Sciatic nerve (tissue), 2 donors: ENCODE measurements at places on chromosomes 4 and X.
A peak's percentile ranks its signal among the peaks of the same experiment; 100 is the strongest.

- DNase-seq = no peak
These were observed 58.2 kb upstream of the DKK2 start for GRCh38 chr4:107094332-107094731.

DNA sequence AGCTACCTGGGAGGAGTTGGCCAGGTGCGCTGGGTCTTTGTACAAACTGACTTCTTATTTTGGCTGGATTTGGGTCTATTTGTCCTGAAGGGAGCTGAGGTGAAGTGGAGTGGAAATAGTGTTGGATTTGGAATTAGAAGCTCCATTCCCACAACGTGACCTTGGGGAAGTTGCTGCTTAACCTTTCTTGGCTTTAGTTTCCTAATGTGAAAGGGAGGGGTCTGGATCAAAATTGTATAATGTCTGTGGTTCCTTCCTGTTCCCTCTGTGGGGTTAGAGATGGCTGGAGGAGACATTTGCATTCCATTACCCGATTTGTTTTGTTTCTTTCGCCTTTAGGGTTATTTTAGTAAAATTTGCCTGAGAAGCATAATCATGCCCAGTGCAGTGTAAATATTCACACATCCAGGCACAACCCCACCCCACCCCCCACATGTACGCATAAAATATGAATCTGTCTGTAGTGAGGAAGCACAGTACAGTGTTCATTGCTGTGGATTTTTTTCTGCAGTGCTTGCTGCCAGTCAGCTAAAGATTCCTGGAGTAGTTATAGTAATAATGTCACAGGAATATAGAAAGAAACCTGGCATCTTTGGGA, 21.5 kb downstream of the JADE1 start:
- DNase-seq = no peak

- DNase-seq = no peak
These were observed 94.9 kb downstream of the SLC39A8 start for GRCh38 chr4:102250341-102250740.

DNA sequence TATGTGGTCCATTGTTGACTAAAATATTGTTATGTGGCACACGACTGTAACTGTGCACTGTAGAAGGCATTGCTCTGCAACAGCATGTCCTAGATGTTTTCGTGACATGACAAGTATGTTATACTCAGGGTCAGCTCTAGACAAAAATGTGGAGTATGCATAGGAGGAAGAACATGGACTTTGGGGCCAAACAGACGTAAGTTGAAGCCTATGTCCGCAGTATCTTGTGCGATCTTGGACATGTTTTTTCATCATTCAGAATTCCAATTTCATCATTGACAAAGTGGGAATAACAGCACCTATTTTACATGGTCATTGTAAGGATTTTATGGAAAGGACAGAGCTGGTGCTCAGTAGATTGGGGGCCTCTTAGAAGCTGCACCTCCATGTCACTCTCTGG, 27.7 kb upstream of the PROM1 start:
- DNase-seq = no peak

DNA sequence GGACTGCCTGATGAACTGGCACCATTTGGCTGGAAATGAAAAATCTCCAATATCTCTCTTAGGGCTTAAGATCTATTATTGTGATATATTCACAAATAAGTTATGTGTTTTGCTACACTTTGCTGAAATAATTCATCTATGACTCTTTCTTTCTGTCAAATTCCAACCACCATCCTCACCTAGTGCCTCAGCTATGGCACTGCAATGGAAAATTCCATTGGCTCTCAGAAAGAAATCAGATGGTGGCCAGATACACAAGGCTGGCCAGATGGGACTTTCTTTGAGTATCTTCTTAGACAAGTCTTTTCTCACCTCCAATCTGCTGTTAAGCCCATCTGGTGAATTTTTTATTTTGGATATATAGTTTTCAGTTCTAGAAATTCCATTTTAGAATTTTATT, 28.0 kb downstream of the NAT8L start:
- no peak for DNase-seq

- DNase-seq = peak; percentile 73
These were observed at the start of gene ADAMTS3 for GRCh38 chr4:72568959-72569718. ADAMTS3 (minus strand) TSS chr4:72569221; CDS start chr4:72568762, 459 bp downstream.

DNA sequence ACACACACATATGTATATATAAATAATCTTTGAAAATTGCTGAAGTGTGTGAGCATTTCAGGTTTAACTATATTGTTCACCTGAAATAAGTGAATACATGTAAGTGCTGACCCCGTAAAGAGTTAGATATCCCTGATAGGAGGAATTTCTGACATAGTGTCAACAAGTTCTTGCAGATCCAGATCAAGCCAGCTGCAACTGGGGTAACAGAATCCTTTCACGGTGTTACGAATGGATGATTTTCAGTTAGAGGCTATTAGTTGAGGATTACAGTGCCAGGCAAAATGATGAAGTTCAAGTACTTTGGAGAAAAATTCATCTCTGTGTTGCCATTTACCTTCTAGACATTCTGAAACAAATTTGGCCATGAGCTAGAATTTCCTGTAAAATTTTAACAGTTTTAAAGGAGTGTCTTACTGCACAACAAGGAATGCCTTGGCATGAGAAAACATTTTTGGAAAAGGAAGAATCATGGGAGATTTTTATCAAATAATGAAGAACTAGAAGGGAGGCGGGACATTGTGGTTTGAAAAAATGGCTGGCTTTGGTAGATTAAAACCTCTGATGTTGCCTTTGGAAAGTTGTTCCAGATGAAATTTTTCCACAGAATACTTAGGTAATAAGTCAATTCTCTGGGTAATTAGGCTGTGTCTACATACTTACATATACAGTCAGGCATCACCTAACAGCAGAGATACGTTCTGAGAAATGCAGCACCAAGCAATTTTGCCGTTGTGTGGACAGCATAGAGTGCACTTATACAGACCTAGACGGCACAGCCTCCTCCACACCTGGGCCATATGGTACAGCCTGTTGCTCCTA, 84.4 kb upstream of the FAT1 start:
- DNase-seq = no peak

GRCh38 chr4:137422666-137423065, 109.6 kb downstream of the PCDH18 start:
- DNase-seq = no peak

DNA sequence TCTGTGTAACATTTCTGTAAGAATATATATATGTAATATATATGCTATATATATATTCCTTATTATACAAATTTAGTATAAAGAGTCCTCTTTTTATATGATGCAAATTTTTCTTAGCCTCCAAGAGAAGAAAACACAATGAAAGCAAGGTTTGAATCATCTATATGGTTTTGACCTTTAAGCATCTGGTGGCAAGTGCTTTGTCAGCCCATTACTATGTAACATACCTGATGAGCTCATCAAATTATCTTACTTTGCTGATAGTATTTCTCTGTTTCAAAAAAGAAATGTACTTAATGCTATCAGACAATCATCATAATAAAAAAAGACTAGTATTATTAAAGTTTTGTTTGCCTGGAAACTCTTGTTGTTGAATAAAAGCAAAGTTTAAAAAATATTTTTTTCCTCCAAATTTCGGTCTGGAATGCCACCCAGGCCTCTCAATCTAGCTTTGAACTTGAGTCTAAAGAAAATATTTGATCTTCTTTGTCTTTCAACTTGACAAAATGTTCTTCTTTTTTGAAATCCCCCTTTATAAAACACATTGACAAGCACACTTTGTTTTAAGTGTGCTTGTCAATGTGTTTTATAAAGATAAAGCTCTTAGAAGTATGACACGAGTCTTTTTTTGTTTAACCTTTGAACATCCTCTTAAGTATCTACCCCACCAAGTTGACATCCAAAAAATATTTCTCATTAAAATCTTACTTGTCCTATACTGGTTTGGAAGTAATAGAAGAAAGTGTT, 26.2 kb downstream of the ZNF330 start:
- DNase-seq = no peak

DNA sequence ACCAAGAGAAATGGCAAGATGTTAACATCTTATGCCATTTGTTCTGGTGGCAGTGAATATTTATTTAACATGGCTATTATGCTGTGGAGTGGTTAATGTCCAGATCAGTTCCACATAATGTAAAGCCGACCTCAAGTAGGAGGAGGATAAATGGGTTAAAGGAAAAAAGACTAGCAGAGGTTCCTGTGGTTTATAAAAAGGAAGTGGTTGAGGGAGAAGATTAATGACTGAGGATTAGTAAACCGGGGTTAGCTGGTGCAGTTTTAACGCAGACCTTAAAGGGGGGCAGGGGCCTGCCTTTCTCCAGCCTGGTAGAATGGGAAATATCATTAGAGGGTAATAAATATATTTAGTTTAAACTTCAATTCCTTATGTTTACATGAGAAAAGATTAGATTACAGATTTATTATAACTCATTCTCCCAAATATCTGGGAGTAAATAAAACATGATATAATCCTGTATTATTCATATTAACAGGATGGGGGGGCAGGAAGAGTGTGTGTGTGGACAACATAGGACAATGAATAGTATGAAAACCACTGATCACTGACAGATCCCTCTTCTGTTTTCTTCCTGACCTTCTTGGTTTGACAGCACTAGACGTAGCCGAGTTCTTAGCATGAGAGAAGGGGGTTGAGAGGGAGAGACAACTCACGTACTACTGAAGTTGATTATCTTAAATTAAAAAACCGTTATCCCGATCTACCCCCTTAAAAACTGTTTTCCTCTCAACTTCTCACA, 124.1 kb upstream of the LIMCH1 start:
- no peak for DNase-seq

DNA sequence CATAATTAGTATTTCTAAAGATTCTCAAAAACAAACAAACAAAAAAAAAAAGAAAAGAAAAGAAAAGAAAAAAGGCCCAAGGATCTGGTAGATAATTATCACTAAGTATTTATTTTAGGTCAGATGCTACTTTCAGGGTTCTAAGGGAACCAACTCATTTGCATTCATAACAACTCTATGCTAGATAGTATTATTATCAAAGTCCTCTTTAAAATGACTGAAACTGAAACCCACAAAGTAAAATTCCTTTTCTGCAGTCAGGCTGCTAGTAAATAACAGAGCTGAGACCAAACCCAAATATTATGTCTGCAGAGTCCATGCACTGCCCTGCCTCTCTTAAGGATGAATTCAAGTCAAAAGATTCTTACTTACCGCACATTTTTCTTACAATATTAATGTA, 38.3 kb upstream of the MAPK10 start:
- DNase-seq = no peak

DNA sequence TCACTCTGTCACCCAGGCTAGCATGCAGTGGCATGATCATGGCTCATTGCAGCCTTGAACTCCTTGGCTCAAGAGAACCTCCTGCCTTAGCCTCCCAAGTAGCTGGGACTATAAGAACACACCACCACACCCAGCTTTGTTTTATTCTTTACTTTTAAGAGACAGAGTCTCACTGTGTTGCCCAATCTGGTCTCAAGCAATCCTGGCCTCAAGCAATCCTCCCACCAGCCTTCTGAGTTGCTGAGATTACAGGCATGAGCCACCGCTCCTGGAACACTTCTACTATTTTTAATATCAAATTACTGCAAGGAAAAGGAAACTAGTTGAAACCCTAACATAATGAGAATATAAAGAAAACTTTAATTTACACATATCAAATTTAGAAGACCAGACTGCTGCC, 85.4 kb downstream of the FAM13A start:
- DNase-seq = no peak

- no peak for DNase-seq
These were observed 373.3 kb downstream of the IDS start for GRCh38 chrX:149131774-149132173.

DNA sequence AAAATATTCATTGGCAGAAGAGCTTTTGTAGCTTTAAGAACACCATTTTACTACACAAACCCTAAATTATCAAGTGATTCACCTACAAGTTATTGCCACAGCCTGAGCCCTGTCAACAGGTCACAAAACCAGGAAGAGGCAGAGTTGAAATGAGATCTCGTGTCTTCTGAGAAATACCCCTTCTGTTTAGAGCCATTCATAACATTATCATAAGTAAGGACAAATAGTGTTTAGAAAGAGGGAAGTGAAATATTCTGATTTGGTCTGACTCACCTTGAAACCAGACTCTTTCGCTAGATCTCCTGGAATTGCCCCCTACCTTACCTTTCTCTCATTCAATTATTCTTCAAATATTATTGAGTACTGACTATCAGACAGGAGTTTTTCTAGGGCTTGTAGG, 5.9 kb downstream of the ETDB start:
- no peak for DNase-seq

GRCh38 chr4:137601934-137602333, 69.6 kb upstream of the PCDH18 start:
- DNase-seq = no peak

- DNase-seq = no peak
These were observed 9.9 kb downstream of the CPE start for GRCh38 chr4:165388756-165389155.

- no peak for DNase-seq
These were observed 71.8 kb upstream of the PTPN13 start for GRCh38 chr4:86522349-86522748.

DNA sequence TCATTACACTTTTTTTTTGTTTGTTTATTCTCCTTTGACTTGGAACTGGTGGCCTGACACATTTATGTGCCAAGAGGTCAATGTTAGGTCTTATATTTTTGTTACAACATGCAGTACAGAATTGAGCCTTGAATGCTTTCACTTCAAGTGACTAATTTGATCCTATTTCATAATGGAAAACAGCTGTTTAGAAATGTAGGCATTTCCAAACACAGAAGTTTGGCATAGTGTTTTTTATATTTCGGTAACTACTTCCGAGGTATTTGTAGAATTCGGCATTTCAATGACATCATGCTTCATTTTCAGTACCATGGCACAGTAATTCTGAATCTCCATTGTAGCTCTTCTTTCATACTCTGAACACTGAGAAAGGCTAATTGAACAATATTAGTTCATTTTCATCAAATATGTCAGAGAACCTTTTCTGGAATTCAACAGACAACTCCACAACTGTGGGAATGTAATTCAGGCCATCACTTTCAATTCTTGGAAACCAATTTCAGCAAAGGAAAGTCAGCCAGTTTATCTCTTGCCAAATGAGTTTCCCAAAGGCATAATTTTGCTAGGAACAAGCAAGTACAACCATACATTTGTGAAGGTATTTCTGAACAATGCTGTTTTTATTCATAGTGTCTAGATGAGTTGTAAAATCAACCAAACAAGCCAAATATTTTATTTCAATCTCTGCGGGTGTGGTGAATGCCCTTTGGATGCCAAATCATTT, 11.4 kb downstream of the FAM120C start:
- no peak for DNase-seq

GRCh38 chrX:149151805-149152757, 353.0 kb downstream of the IDS start:
- DNase-seq = no peak

- DNase-seq = no peak
These were observed 44.4 kb downstream of the METTL14 start for GRCh38 chr4:118729287-118730286.

DNA sequence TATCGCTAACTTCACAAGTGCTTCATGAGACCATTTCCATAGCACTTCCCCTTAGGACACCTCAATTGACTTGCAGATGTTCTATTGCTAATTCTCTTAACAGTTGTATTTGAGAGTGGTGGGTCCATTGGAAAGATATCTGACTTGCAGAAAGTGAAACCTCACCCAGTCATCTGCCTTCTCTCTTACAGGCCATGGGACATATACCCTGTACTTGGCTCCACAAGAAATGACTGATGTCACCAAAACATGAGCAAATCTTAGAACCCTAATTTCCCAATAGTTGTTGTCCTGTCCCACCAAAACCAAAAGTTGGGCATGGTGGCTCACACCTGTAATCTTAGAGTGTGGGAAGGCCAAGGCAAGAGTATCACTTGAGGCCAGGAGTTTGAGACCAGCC, 101.9 kb upstream of the MAML3 start:
- DNase-seq = no peak
